SJSA1 (cell line): ENCODE measurements at places on chromosomes 7 and 10. TPM values are rescaled to one million over a fixed set of nuclear protein-coding genes. Genes with fewer than 3 reads are reported as not detected.

The EVX1 gene
- total RNA-seq = not detected in 2 replicates

The HYAL4 gene
- total RNA-seq = not detected in 2 replicates

The PLEKHA1 gene
- 15.8 and 23.5 TPM in 2 replicates for total RNA-seq

The CYP2C9 gene
- not detected in 2 replicates for total RNA-seq

GRCh38 chr10:29117781-29118180 lies 171.1 kb upstream of the LYZL1 start:
- DNase-seq = no peak

- DNase-seq = no peak
Measured at GRCh38 chr10:2014541-2014940, 277.2 kb upstream of the ADARB2 start.

DNA sequence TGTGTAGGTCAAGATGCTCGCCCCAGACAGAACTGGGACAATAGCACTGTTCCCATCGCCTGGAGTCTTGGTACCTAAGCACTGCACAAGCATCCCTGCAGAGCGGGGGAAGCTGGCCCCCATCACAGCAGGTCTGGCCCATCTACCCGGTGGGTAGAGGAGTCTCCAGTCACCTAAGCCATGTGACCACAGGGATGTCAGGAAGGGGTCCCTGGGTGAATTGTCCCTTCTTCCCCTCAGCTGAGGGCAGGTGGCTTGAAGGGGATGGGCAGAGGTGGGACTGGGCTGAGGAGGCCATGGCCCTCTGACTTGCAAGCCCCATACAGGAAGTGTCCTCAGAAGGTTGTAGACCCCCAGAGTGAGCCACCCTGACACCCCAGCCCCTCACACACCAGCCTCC lies 39.7 kb downstream of the FRMPD2 start:
- DNase-seq = no peak

GRCh38 chr10:131676800-131677421 lies 223.9 kb upstream of the PPP2R2D start:
- DNase-seq = no peak

DNA sequence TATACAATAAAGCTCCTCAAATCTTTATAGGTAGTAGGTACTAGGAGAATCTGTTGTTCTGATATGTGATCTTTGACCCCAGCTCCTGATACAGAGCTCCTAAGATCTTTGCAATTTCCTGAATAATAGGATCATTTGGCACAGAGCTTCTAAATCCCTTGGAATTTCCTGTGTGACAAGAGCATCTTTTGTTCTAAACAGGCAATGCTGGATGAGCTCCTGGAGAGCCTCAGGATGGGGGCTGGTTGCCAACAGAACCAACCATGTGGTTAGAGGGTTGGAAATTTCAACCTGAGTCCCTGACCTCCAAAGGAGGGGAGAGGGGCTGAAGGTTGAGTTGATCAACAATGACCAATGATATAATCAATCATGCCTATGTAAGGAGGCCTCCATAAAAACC lies 629.0 kb downstream of the CCSER2 start:
- no peak for DNase-seq

GRCh38 chr10:852386-852785 lies 79.1 kb downstream of the LARP4B start:
- DNase-seq = no peak

DNA sequence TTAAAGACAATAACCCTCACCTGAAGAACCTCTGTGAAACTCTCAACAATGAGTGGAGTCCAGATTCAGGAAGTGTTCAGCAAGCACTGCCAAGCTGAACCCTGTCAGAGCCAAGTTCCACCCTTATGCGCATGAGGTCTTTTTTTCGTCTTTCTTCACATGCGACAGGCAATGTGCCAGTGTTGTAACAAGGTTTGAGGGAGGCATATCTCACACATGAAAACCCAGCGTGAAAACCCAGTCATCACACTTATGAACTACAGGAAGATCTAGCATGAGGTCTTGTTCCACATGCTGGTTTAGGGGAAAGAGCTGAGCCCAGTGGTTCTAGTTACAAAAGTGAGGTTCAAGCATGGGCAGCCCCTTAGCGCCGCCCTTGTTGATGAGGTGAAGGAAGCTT lies 49.7 kb downstream of the RABGEF1 start:
- no peak for DNase-seq

GRCh38 chr10:107091126-107091525 lies 73.4 kb downstream of the SORCS1 start:
- DNase-seq = no peak
